ENCODE measurements at places on chromosomes 11 and 22. TPM values are rescaled to one million over a fixed set of nuclear protein-coding genes. Genes with fewer than 3 reads are reported as not detected.

The APOL1 gene
- total RNA-seq = 68.4 TPM

The LMO1 gene
- not detected for total RNA-seq

The KCNJ11 gene
- not detected for total RNA-seq

The TRIM48 gene
- not detected for total RNA-seq

The PRG3 gene
- not detected for total RNA-seq

The RNF26 gene
- total RNA-seq = 15.6 TPM

The RAG2 gene
- not detected for total RNA-seq

The ART1 gene
- not detected for total RNA-seq

The BIRC3 gene
- total RNA-seq = 2.5 TPM

The OR4D5 gene
- not detected for total RNA-seq

The SYTL2 gene
- 28.9 TPM for total RNA-seq

The OR5P2 gene
- total RNA-seq = not detected

The ARHGAP42 gene
- total RNA-seq = 16.4 TPM

The SYT12 gene
- total RNA-seq = 2.6 TPM

The NOX4 gene
- total RNA-seq = 0.85 TPM

The KIF18A gene
- 6.8 TPM for total RNA-seq

The KCNQ1OT1 gene
- total RNA-seq = 3.9 TPM

The PGA5 gene
- total RNA-seq = 0.65 TPM

The OR4X2 gene
- not detected for total RNA-seq

Measured in smooth muscle cell of the pulmonary artery (primary cell).